Cortex of kidney (tissue), 1 donor: ENCODE measurements at places on chromosomes 6 and 20.

DNA sequence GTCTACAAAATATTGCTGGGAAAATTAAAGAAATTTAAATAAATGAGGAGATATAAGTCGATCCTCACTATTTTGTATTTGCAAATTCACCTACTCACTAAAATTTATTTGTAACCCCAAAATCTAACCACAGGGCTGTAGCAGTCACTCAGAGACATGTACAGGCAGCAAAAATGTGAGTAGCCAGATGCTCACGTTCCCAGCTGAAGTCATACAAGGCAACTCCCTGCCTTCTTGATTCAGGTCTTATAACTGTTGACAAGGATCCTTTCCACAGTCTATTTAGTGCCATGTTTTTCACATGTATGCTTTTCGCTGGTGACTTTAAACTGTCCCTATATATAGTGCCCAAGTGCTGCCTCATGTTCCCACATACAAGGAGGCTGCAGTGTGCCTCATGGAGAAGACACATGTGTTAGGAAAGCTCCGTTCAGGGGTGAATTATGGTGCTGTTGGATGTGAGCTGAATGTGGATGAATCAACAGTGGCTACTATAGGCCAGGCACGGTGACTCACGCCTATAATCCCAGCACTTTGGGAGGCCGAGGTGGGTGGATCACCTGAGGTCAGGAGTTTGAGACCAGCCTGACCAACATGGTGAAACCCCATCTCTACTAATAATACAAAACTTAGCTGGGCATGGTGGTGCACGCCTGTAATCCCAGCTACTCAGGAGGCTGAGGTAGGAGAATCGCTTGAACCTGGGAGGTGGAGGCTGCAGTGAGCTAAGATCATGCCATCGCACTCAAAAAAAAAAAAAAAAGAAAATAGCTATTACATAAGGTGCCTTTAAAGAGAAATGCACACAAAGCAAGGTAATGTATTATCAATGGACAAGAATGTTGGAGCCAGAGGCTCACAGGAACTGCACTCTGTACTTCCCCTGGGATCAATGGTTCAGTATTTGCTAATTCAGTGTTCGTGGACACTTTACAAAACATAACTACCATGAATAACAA lies 55.3 kb downstream of the STK35 start:
- no peak for DNase-seq

DNA sequence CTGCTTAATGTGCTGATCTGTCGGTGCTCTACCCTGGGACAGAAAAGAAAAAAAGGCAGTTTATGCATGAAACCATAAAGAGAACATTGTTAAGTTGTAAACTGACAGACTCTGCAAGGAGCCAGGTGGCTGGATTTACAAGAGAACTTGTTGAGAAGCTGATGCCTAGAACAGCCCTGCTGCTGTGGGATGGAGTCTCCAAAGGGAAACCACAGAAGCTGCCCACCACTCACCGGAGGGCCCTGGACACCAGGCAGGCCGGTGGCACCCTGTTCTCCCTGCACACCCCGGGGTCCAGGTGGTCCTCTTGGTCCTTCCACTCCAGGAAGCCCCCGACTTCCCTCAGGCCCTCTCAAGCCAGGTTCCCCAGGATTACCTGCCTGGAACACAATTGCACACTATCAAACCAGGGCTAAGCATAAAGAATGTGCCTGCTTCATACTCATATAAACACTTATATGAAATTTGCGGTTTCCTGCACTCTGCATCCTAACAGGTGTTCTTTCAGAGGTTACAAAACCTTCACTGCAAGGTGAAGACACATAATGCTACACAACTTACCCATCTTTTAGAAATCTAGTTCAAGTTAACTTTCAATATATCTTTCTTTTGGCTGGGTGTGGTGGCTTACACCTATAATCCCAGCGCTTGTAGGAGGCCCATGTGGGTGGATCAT lies 68.2 kb downstream of the COL9A1 start:
- DNase-seq, result no peak

DNA sequence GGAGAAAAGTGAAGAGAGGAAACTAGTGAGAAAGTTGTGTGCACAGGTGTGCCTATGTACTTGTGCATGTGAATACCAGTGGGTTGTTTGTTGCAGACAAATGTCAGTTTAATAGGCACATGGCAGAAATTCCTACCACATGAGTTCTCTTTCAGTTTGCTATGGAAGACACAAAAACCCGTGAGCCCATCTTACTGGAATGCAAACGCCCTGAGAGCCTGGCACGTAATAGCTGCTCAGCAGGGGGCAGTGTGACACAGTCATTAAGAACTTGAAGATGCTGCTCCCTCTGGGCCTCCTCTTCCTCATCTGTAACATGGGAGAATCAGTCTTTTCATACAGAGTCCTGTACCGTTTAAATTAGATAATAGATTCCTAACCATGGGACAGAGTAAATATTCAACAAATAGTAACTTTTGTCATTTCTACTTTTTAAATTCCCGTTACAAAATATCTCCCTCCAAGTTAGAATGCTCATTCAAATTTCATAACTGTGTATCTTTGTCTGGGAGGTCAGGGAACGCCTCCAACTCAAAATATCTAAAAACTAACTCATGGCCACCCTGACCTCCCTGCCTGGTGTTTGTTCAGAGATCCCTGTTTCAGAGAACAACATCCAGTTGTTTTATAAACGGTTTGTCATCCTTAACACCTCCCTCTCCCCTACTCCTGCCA lies 802.9 kb downstream of the MAFB start:
- DNase-seq, result no peak

DNA sequence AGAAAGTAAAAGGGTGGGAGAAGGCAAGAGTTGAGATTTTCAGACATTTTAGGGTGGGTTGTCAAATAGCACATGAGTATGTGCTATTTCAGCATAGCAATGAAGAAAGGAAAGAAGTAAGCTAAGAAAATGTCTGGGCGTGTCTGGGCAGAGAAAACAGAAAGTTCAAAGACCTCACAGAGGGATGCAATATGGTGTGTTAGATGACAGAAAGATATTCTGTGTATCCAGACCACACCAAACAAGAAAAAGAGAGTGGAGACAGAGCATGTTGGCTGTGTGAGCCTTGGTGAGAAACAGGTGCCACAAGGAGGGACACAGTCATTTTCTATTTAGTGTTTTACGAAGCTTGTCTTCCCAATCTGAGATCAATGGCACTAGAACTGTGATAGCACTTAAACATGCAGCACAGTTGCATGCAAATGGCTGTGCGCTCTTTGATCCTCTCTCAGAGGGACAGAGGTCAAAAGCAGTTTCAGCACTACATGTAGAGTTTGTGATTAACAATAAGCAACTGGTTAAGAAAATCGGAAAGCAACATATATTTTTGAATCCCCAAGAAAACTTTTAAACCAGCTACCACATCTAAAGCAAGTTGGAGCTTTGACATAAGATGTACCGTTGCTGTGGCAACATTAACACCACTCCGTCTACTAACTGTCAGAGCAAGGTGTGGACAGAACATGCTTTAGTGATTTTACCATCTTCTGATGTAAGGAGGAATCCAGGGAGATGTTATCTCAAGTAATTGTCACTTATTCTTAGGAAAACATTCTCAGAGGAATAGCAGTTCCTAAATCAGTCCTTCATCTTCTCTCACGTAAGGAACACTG lies 515.5 kb upstream of the NOX3 start:
- no peak for DNase-seq

GRCh38 chr20:34557936-34558319 lies 590 bp upstream of the MAP1LC3A start:
- no peak for DNase-seq

- DNase-seq, result no peak
These were observed 37.6 kb upstream of the MDFI start for GRCh38 chr6:41600499-41601247.

DNA sequence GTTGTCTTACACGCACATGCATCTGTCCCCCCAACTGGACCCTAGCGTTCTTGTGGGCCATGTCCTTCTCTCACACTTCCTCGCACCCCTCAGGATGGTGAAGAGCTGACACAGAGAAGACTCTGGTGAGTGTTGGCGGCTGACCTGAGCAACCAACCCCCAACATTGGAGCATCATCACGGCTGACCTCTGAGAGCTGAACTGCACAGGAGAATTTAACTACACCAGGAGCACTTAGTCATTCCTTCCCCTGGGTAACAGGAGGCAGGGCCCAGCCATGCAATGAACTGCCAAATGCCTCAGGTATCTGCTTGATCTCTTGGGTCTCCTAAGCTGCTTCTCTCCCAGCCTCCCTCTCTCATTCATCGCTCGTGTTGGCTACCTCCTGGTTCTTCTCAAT lies 88.5 kb downstream of the PSMG4 start:
- no peak for DNase-seq

DNA sequence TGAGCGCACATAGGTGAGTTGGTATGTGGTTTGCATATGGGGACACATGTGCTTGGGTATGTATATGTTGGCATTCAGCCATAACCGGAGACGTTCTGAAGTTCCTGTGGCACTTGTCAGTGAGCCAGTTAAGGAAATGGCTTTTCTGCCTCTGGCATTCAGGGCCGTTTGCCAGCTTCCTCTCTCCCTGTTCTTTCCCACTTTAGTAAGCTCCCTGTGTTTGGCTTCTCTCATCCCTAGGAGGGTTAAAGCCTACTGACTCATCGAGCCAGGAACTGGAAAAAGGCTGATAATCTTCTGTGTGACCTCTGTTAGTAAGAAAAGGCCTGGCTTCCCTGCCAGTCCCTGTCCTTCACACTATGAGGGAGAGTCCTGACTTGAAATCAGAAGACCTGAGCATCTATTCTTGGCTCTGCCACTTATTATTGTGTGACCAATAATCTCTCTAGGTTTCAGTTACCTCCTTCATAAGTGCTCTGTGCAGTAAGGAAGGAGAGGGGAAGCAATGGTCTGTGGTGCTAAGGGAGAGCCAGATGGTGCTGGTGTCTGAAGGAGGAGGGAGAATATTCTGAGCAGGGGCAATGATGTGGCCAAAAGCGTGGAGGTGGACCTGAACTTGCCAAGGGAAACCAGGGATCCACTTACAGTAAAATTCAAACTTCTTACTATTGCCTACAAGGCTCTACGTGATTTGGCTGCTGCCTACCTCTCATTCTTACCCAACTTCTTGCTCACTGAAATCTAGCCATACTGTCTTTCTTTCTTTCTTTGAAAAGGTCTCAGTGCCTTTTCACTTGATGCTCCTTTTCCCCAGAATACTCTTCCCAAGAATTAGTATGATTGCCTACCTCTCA lies 31.4 kb downstream of the ACSS2 start:
- DNase-seq, result no peak

DNA sequence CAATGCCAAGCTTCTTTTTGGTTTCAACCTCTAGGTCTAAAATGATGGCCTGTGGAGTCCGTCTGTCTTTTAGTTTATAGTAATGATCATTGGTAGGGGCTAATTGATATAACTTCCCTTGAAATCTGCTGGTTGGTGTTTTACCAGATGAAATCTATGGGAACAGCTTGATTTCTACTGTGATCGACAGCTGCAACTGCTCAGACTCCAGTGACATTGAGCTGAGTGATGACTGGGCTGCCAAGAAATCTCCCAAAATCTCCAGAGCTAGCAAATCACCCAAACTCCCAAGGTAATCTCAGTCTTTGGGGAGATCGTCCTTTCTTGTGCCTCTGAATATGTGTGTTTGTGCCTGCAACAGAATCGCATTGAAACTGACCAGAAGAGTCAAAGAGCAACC lies 70.5 kb upstream of the TMEM181 start:
- no peak for DNase-seq

- DNase-seq, result no peak
These were observed 80.8 kb downstream of the CBFA2T2 start for GRCh38 chr20:33570743-33571142.

GRCh38 chr6:155291291-155291690 lies 23.0 kb downstream of the TFB1M start:
- DNase-seq, result no peak

DNA sequence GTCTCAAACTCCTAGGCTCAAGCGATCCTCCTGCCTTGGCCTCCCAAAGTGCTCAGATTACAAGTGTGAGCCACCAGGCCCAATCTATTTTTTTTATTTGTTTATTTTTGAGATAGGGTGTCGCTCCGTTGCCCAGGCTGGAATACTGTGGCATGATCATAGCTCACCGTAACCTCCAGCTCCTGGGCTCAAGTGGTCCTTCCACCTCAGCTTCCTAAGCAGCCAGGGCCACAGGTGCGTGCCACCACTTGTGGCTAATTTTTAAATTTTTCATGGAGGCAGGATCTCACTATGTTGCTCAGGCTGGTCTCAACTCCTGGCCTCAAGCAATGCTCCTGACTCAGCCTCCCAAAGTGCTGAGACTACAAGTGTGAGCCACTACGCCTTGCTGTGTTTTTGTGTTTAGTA lies 9.8 kb downstream of the KIF3B start:
- DNase-seq, result no peak

GRCh38 chr20:24951536-24952083 lies 2.5 kb downstream of the CST7 start:
- DNase-seq, result no peak

GRCh38 chr6:34412016-34412415 lies 13.9 kb downstream of the RPS10 start:
- DNase-seq, result no peak

GRCh38 chr6:168709390-168709789 lies 268.4 kb downstream of the SMOC2 start:
- DNase-seq, result no peak

DNA sequence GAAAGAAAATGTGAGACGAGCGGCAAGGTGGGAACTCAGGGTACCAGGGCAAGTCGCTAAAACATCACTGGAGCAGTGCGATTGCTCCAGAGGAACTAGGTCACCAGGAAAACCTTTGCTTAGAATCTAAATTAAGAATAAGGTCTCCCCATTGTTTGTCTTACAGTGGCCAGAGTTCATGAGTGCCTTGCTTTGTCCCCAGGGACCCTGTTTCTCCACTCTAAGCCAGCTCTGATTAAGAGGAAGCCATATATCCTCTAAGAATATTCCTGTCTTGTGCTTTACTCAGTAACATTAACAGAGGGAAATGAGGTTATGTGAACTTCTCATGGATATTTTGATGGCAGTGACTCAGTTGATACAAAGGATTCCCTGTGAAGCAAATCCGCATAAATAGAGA lies 305.8 kb downstream of the CD83 start:
- DNase-seq, result no peak

DNA sequence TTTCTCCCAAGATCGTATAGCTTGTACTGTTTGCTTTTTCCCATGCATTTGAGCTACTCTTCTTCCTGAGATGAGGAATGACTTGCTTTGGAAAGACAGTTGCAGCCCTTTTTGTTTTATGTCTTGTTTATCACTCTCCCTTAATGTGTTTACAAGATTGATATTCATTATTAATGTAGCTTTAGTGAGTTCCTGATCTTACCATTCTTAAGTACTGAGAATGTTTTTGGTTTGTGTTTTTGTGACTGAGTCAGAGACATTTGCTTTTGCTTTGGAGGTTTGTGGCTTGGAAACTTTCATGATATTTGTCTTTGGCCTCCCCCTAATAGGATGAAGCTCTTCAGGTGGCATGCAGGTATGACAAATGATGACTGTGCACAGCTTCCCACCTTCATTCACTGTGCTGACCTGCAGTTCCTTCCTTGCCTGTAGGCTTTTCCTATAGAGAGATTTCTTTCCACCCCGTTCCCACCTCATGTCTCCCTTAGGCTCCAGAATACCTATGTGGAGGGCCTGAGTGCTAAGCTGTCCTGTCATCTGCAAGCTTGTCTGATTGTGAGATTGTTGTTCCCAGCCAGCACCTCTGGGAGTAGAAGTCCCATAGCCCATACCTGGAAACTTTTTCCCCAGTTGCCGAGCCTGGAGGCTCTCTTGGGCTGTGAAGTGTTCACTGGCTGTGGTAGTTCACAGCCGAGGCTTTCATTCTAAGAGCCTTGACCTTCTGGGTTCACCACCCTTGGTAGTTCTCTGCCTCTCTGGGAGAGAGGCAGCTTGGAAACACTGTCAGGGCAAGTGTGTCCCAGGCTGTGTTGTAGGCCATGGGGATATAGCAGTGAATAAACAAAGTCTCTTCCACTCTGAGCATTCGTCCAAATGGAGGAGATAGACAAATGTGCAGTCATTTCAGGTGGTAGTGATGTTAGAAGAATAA lies 27.1 kb downstream of the CDS2 start:
- DNase-seq, result no peak

GRCh38 chr20:48718786-48719578 lies 108.8 kb downstream of the PREX1 start:
- no peak for DNase-seq
